ENCODE measurements at places on chromosomes 3 and 15.

- no peaks in the 10 kb centered on the region for H3K27me3 ChIP-seq
- no peaks in the 10 kb centered on the region for H3K36me3 ChIP-seq
- H3K4me1 ChIP-seq = no peaks in the 10 kb centered on the region
- no peak overlapping the region for H3K27ac ChIP-seq
Observed at GRCh38 chr3:87002346-87002745, 11.4 kb upstream of the VGLL3 start.

DNA sequence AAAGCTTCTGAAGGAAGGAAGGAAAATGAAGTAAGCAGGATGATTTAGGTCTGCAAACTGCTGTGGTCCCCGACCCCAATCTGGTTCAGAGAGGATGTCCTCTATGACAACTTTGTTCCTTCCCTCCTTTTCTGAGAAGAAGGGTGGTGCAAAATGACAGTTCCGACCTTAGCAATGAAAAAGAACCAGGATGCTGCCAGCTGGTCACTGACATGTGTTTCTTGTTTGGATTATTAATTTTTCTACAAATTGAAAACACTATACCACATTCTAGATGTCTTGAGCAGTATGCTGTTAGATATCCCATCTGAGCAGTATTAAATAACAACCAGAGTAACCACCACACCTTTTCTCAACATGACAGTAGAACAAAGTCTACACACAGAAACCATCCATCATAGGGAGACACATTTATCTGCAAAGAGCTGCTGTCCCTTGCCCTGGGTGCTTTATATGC, 27.5 kb downstream of the CDCP1 start:
- peak overlapping the region; percentile 11 for H3K4me3 ChIP-seq
- no peak for DNase-seq
- peaks cover 55% of the 10 kb centered on the region for H3K4me1 ChIP-seq
- peak overlapping the region; percentile 37 for H3K27ac ChIP-seq
- H3K27me3 ChIP-seq = no peaks in the 10 kb centered on the region

- H3K27me3 ChIP-seq = no peaks in the 10 kb centered on the region
- H3K36me3 ChIP-seq = peaks cover 15% of the 10 kb centered on the region
- H3K4me1 ChIP-seq = peaks cover 47% of the 10 kb centered on the region
- DNase-seq = no peak
Observed at GRCh38 chr3:188239577-188239976, 85.6 kb downstream of the LPP start.

DNA sequence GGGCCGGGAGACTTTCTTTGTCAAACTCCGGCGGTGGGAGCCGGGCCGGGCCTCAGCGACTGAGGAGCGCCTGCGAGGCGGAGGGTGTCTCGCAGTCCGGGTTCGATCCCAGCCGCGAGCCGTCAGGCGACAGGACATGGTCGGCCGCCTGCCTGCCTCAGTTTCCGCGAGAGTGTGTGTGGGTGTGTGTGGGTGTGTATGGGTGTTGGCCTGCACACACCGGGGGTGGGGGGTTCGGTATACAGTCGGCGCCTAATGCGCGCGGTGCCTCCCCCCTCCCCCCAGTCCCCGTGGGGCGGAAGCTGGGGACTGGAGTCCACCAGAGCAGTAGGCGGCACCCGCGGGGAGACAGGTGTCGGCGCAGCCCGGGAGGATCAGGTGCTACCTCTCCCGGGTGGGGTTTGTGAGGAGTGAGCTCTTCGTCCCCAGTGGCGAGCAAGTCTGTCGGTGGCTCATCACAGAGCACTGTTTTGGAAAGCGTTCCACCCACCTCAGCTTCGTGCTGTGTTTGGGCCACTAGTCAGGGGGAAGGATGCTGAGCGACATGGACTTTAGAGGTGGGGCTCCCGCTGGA, 246.3 kb downstream of the GOLGA6L6 start:
- H3K36me3 ChIP-seq = no peaks in the 10 kb centered on the region
- no peak overlapping the region for H3K4me3 ChIP-seq
- H3K27ac ChIP-seq = no peak overlapping the region
- no peaks in the 10 kb centered on the region for H3K27me3 ChIP-seq
- DNase-seq = no peak

DNA sequence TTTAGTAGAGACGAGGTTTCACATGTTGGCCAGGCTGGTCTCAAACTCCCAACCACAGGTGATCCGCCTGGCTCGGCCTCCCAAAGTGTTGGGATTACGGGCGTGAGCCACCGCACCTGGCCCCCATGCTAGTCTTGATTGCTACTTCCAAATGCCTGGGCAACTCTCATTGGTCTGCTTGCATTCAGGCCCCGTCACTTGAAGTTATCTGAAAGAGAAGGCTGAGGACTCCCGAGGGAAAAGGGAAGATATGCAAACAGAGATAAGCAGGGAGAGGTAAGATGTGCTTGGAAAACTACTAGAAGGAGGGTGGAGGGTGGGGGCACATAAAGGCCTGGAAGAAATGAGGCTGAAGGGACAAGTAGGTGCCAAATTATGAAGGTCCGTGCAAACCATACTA, 4.4 kb upstream of the LPP start:
- H3K36me3 ChIP-seq = peaks cover 3% of the 10 kb centered on the region
- DNase-seq = no peak
- no peak overlapping the region for H3K4me3 ChIP-seq
- no peaks in the 10 kb centered on the region for H3K27me3 ChIP-seq
- H3K4me1 ChIP-seq = peaks cover 41% of the 10 kb centered on the region
- H3K27ac ChIP-seq = no peak overlapping the region

- DNase-seq = no peak
- no peaks in the 10 kb centered on the region for H3K36me3 ChIP-seq
- H3K27ac ChIP-seq = no peak overlapping the region
Observed at GRCh38 chr3:184801241-184801785, 10.7 kb upstream of the VPS8 start.

- DNase-seq = peak; percentile 20
- no peaks in the 10 kb centered on the region for H3K36me3 ChIP-seq
- H3K27me3 ChIP-seq = no peaks in the 10 kb centered on the region
- H3K4me1 ChIP-seq = peaks cover 8% of the 10 kb centered on the region
Observed at GRCh38 chr15:68310178-68310803, 32.7 kb downstream of the FEM1B start.

GRCh38 chr15:49877117-49877872, 241.7 kb downstream of the ATP8B4 start:
- no peaks in the 10 kb centered on the region for H3K36me3 ChIP-seq
- H3K4me1 ChIP-seq = no peaks in the 10 kb centered on the region
- no peak overlapping the region for H3K27ac ChIP-seq
- no peak for DNase-seq

- H3K4me1 ChIP-seq = peaks cover 86% of the 10 kb centered on the region
- peak overlapping the region; percentile 76 for H3K27ac ChIP-seq
- no peaks in the 10 kb centered on the region for H3K27me3 ChIP-seq
- H3K4me3 ChIP-seq = no peak overlapping the region
Observed at GRCh38 chr3:108065096-108065495, 25.7 kb downstream of the CD47 start.

- no peak overlapping the region for H3K4me3 ChIP-seq
- H3K4me1 ChIP-seq = no peaks in the 10 kb centered on the region
- H3K27me3 ChIP-seq = no peaks in the 10 kb centered on the region
- no peaks in the 10 kb centered on the region for H3K36me3 ChIP-seq
- H3K27ac ChIP-seq = no peak overlapping the region
Observed at GRCh38 chr3:122331886-122332285, 6.8 kb downstream of the CSTA start.

DNA sequence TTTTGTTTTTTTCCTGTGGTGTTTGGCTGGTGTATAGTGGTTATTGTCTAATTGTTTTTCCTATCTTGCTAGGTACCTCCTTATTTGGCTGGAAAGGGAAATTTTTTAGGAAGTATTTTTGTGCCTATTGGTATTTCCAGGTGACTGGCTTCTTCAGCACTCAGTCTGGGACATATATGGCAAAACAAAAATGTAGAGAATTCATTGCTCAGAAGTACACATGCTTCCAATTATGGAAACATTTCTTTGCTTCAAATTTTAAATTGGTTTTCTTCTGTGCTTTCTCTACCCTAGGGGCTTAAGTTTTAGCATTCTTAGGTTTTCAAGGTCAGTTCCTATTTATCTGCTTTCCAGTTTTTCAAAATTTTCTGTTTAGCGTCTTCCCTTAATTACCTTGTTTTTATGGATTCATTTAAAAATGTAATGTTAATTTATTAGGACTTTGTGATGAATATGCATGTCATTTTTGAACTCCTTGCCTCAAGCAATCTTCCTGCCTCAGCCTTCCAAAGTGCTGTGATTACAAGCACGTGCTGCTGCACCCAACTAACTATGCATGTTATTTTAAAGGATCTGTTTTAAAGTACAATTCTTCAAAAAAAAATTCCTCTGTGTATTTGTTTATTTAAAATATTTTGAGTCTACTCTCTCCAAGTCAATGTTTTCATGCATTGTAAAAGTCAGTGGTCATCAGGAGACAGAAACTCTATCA, 231.9 kb upstream of the DPPA4 start:
- no peaks in the 10 kb centered on the region for H3K4me1 ChIP-seq
- no peaks in the 10 kb centered on the region for H3K27me3 ChIP-seq
- no peak for DNase-seq
- H3K4me3 ChIP-seq = no peak overlapping the region

DNA sequence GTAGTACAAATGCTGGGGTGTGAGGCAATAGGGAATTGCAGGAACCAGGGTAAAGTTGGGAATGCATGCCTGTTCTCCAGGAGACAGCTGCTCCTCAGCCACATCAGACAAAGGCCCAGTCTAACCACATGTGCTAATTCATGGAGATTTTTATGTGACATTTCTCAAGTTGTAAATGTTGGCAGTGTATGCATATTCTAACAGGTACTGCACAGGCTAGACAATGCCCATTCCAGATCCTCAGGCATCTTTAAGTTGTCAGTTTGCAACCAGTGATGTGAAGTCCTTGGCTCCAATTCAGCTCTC, 84.9 kb downstream of the EEFSEC start:
- H3K27ac ChIP-seq = no peak overlapping the region
- H3K4me1 ChIP-seq = peaks cover 24% of the 10 kb centered on the region
- H3K4me3 ChIP-seq = no peak overlapping the region
- no peak for DNase-seq

DNA sequence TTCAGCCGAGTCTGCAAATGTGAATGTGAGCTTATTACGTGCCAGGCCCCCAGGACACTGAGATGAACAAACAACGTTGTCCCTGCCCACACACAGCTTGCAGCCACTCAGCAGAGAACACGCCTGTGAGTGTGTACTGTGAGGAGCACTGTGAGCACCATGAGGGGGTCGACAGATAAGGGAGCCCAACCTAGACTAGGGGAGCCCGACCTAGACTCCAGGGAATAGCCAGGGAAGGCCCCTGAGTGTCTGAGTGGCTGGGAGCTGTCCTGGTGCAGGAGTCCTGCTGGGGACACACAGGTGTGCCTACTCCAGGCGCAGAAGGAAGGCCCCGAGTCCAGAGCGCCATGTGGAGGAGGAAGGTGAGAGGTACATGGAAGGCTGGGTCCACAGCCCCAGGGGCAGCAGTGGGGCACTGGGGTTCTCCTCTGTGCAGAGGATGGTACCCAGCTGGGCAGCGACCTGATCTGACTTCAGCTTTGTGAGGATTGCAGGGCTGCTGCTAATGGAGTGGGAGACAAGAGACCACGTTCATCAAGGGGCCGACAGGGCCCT, 36.5 kb downstream of the MGLL start:
- DNase-seq = no peak
- no peaks in the 10 kb centered on the region for H3K4me1 ChIP-seq
- no peaks in the 10 kb centered on the region for H3K36me3 ChIP-seq
- no peak overlapping the region for H3K4me3 ChIP-seq
- no peaks in the 10 kb centered on the region for H3K27me3 ChIP-seq

- H3K4me1 ChIP-seq = no peaks in the 10 kb centered on the region
- H3K27me3 ChIP-seq = peaks cover 10% of the 10 kb centered on the region
- H3K27ac ChIP-seq = no peak overlapping the region
- no peak overlapping the region for H3K4me3 ChIP-seq
Observed at GRCh38 chr15:62637950-62638619, 404.5 kb upstream of the TPM1 start.

GRCh38 chr3:76054404-76054803, 269.1 kb upstream of the ZNF717 start:
- no peaks in the 10 kb centered on the region for H3K4me1 ChIP-seq
- no peak overlapping the region for H3K27ac ChIP-seq
- no peak overlapping the region for H3K4me3 ChIP-seq
- no peaks in the 10 kb centered on the region for H3K36me3 ChIP-seq
- no peak for DNase-seq

DNA sequence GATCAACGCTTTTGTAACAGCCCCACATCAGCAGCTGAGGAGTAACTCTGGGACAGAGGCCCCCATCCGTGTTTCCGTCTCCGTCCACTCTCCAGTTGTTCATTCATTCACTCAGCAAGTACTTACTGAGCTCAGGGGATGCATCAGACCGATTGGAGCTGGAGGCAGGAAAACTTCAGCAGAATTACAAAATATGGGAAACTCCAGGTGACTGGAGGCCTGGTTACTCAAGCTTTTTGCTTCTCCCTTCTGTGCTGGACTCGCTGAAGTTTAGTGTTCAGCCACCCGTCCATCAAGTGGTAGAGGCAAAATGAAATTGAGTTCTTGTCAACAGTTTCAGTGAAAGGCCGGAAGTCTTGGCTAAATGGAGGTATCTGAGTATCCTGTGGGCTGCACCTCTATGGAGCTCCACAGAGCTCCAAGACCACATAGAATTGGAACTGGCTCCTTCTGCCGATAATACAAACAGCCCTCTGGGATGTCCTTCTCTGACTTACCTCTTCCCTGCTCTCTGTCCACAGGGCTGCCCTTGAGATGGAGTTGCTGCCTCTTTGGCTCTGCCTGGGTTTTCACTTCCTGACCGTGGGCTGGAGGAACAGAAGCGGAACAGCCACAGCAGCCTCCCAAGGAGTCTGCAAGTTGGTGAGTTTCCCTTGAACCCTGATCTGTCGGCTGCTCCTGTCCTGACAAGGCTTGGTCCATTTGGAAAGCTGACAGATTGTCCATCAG, 14.7 kb downstream of the NRROS start:
- H3K27ac ChIP-seq = peak overlapping the region; percentile 67
- H3K27me3 ChIP-seq = no peaks in the 10 kb centered on the region
- H3K36me3 ChIP-seq = peaks cover 81% of the 10 kb centered on the region

GRCh38 chr3:32700244-32700643, 15.3 kb downstream of the CNOT10 start:
- no peaks in the 10 kb centered on the region for H3K27me3 ChIP-seq
- no peak overlapping the region for H3K4me3 ChIP-seq
- DNase-seq = no peak
- H3K27ac ChIP-seq = no peak overlapping the region
- peaks cover 48% of the 10 kb centered on the region for H3K36me3 ChIP-seq
- peaks cover 33% of the 10 kb centered on the region for H3K4me1 ChIP-seq

GRCh38 chr15:51322621-51323296, 15.6 kb downstream of the CYP19A1 start:
- H3K36me3 ChIP-seq = no peaks in the 10 kb centered on the region
- H3K4me3 ChIP-seq = no peak overlapping the region
- no peak for DNase-seq
- no peaks in the 10 kb centered on the region for H3K4me1 ChIP-seq
- H3K27me3 ChIP-seq = no peaks in the 10 kb centered on the region

GRCh38 chr15:76682259-76682658, 222.9 kb downstream of the SCAPER start:
- H3K4me3 ChIP-seq = no peak overlapping the region
- peaks cover 12% of the 10 kb centered on the region for H3K36me3 ChIP-seq
- H3K4me1 ChIP-seq = no peaks in the 10 kb centered on the region
- no peak overlapping the region for H3K27ac ChIP-seq
- no peaks in the 10 kb centered on the region for H3K27me3 ChIP-seq
- no peak for DNase-seq
